ENCODE measurements at places on chromosomes 2 and 18. TPM values are rescaled to one million over a fixed set of nuclear protein-coding genes. Genes with fewer than 3 reads are reported as not detected.

TBC1D8 gene
- 32.7 TPM for total RNA-seq

PRSS56 gene
- total RNA-seq = not detected

AKAIN1 gene
- total RNA-seq = not detected

CHMP3 gene
- 166 TPM for total RNA-seq

HJURP gene
- under 0.01 TPM for total RNA-seq

DSG4 gene
- not detected for total RNA-seq

EXOC6B gene
- 54.3 TPM for total RNA-seq

HRH4 gene
- total RNA-seq = 0.21 TPM
